ENCODE measurements at places on chromosomes 7 and 10.

GRCh38 chr7:44959433-44959951, 19.3 kb downstream of the MYO1G start:
- peak; percentile 43 for DNase-seq

DNA sequence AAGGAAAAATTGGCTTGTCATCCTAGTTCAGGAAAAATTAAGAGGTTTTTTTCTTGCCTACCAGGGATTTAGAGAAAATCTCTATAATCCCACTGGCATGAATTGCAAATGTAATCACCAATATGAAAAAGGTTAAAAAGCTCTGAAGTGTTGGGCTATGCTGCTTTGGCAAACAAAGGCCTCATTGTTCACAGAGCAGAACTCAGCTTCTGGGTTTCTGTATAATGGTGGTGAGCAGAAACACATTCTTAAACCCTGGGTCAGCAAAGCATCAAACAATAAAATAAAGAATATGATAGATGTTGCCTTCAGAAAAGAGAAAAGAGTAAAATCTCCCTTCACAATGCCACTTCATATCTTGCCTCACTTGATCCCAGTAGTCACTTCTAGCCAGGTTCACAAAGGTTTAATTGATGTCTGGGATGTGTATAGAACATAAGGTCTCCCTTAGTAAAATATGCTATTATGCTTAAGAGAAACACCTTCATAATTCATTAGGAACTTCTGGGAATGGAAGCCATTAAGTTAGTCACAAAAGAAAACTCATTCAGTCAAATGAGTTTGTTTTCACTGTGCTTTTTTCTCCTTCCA, 1255.5 kb upstream of the PHF14 start:
- DNase-seq: peak; percentile 42

GRCh38 chr10:49612513-49613164, 1.2 kb upstream of the CHAT start:
- peak; percentile 59 for DNase-seq

GRCh38 chr10:127836966-127837365, 55.8 kb downstream of the CLRN3 start:
- no peak for DNase-seq

DNA sequence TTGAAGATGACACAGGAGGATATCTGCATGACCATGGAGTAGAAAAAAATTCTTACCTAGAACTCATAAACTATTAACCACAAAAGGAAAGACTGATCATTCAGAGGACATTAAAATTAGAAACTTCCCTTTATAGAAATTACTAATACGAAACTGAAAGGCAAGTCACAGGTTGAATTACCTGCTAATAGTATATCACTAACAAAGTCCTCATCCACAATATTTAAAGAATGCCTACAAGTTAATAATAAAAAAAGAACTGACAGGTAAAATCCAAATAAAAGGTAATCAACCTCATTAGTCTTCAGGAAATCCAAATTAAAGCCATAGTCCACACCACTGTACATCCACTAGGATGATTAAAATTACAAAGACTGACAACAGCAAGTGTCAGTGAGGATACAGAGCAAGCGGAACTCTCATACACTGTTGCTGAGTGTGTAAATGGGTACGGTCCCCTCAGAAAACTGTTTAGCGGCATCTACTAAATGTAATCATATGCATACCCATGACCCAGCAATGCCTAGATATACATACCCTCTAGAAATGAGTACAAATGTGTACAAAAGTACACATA, 71.2 kb downstream of the ARHGAP21 start:
- DNase-seq: no peak

- no peak for DNase-seq
These were observed 194.1 kb upstream of the LYZL2 start for GRCh38 chr10:30823651-30824050.

- peak; percentile 40 for DNase-seq
These were observed 13.1 kb downstream of the RBP3 start for GRCh38 chr10:47361293-47361692.

DNA sequence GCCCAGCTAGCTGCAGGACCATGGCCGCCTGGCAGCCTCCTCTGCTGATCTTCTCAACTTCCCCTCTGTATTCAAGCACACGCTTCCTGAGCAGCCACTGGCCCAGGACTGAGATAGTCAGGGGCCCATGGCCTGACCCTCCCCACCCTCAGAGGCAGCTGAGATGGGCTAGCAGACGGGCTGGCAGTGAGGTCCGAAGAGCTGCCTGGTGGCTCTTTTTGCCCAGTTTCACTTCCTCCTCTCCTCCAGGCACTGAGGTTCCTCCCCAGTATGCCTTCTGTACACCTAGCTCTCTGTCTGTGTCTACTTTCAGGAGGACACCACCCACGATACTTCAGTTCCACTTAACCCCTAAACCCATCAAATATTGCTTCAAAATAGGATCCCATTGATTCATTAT, 395.6 kb downstream of the TNS3 start:
- no peak for DNase-seq

GRCh38 chr10:68517188-68517587, 10.1 kb downstream of the SLC25A16 start:
- DNase-seq: no peak

GRCh38 chr10:82190432-82191260, 315.7 kb downstream of the NRG3 start:
- DNase-seq: no peak
